ENCODE measurements at places on chromosomes 16 and 17.

DNA sequence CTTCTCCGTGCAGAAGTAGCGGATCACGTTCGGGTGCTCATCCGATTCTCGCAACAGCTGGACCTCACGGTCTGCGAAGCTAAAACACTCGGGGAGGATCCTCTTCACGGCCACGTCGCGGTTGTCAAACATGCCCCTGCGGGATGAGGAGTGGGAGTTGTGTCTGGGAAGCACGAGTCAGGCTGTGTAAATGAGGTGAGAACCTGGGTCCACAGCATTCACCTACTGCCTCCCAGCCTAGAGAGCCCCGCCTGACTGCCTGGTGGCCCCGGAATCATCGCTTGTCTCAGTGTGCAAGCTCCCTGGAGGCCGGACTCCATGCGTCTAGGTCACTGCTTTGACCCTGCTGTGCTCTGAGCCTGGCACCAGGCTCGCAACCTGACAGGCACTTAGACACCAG, 33.9 kb upstream of the ICAM2 start:
- no peak for DNase-seq

DNA sequence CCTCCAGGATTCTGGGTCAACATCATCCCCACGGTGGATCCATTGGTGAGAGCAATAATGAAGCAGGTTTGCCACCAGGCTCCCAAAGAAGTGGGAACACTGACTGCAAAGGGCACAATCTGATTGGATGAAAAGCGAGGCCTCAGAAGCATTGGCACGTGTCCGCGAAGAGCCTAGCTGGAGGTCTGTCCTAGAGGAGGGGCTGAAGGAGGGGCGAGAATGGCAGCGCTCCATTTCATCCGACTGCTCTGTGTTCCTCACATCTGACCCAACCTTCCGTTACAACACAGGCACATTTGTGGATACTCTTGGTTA, 79.9 kb downstream of the MRC2 start:
- DNase-seq, result no peak

- DNase-seq, result no peak
Measured at GRCh38 chr17:66541461-66542128, 239.2 kb downstream of the PRKCA start.

DNA sequence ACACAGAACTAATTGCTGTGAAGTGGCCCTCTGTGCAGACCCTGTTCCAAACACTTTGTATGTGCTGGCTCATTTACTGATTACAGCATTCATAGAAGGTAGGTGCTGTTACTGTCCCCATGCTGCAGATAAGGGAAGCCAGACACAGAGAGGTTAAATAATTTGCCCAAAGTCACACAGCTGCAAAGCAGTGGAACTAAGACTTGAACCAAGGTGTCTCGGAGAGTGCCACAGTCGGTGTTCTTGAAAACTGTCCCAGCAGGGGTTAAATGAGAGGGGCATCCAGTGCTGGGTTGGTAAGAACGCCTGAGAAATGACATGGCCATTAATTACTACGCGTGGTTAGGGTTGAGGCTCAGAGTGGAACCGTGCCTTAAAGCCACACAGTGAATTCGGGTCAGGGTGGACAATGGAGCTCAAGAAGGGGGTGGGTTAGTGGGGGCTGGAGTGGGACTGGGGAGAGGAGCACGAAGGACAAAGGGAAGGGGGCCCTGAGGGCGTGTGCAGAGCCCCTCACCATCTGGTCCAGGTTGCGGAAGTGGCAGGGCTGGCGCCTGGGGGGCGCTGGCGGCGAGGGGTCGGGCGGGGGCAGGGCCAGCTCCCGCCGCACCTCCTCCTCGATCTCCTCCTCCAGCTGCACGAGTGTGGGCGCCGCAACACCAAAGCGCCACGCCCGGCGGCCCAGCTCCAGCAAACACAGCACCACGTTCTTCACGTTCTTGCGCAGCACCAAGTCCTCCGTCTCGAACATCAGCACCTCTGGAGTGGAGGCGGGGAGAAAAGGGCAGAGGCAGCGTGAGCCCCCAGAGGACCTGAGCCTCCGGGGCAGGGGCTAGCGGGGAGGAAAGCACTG, 3.3 kb downstream of the GAS2L2 start:
- no peak for DNase-seq

DNA sequence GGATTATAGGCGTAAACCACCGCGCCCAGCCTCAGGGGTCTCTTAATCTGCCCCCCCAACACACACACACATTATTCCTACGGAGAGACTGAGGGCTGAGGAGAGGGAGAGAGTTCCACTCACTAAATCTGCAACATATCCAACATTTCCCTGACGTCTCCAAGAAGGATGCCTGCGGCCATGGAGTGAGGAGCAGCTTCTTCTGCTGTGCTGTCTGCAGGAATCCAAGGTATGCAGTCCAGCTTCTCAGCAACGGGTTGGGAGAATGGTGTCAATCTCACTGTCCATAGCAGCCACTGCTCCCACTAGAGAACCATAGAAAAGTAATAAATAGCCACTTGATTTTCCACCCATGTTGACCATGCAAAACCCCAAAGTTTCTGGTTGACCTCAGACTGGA, 5.1 kb upstream of the PLXDC1 start:
- no peak for DNase-seq

- no peak for DNase-seq
Measured at GRCh38 chr17:27810902-27811557, 10.7 kb upstream of the NOS2 start.

DNA sequence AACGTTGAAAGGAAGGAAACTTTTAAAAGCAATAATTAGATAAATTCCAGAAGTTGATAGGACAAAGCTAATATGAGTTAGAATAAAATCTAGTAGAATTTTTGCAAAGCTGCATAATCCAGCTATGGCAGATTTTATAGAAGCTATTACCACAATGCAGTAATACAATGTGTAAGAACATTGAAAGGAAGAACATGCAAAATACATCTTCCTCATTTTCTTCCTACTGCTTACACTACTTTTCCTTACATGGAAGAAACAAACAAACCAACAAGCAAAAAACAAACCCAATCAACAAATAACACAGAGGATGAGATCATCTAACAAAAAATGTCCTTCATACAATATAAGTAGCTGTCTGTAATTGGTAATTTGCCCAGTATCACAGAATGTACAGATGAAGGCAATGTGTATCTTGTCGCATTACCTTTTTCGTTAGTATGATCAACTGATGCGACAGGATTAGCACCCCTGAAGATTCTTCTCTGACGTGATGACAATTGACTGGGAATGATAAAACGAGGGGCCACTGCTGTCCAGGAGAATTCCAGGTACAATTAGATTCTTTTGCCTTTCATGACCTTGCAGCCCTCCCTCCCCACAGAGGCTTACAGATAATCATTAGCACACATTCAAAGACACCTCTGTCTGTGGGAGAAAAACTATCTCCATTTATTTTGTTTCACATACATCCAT, 21.2 kb upstream of the LRRC37A start:
- no peak for DNase-seq

DNA sequence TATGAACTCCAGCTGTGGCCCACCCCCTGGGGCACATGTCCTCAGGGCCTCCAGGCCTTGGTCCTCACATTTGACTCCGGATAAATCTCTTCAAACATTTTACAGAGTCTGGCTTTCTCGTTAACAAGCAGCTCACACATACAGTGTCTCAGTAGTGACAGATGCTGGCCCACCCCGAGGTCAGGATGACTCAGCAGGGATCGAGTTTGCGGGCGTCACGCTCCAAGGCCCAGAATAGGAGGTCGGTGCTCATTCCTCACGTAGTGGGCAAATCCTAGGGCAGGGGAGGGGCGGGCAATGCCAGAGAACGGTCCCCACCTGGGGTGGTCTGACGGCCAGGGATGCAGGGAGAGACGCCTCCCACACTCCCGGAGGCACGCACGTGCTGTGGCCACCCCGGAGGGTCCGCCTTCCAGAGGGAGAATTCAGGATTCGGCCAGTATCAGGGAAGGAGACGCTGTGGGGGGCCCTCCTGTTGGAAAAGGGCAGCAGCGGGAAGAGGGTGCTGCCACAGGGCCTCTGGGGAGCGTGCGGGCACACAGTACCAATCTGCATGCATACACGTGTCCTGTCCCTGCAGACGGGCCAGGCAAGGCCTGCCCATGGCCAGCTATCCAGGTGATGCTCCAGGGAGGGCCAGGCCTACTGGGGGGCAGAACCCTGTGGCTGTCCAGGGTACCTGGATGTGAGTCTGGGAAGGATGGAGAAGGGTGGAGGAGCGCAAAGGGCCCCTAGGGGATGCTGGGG, 8.6 kb downstream of the SLC7A5 start:
- DNase-seq, result no peak

DNA sequence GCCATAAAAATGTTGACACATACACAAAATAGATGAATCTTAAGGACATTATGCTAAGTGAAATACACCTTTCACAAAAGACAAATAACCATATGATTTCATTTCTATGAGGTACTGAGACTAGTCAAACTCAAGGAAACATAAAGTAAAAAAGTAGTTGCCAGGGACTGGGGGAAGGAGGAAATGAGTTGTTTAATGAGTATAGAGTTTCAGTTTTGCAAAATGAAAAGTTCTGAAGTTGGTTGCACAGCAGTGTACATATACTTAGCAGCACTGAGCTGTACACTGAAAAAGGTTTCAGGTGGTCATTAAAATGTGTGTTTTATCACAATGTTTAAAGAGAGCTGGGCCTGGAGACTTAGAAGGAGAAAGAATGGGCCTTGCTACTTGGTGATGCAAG, 4.7 kb upstream of the SLC13A2 start:
- no peak for DNase-seq

GRCh38 chr17:44915321-44915726, at the start of gene GFAP:
Gene GFAP (minus strand): TSS chr17:44915500. CDS start chr17:44915486, 14 bp downstream.
- DNase-seq, result no peak

DNA sequence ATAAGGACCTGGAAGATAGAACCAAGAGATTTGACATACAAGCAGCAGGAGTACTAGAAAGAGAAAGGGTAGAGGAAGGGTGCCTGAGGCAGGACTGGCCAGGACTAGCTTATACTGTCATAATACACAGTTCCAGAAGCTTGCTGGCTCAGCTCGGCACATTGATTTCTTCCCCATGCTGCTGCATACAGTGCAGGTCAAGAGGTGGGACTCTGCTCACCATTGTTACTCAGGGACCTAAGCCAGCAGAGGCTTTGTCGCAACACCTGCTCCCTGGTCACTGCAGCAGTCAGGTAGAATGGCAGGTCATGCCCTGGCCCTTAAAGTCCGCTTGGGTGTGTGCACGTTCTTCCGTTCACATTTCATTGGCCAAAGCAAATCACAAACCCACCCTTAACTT, 32.8 kb downstream of the LDHD start:
- no peak for DNase-seq
